Muscle of back (tissue), 13 donors: ENCODE measurements at places on chromosomes 6 and 20.

GRCh38 chr6:56794421-56794820 lies 151.7 kb upstream of the DST start:
- no peak for DNase-seq

DNA sequence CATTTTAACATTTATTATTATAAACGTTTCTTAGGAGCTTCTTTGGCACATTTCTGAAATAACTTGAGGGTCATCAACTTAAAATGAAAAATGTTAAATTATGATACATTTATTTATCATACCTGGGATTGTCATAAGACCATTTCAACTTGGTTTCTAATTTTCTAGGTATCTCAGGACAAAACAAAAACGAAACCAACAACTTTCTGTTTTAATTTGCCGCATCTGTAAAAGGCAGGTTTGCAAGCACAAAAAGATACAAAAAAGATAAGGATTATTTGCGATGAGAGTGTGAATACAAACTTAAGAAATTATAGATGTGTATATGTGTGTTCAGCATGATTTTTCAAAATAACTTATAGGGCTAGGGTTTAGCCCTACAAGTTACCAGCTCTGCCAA lies 395.0 kb upstream of the RUNX2 start:
- no peak for DNase-seq

GRCh38 chr6:111541026-111541681 lies 58.1 kb upstream of the REV3L start:
- no peak for DNase-seq

DNA sequence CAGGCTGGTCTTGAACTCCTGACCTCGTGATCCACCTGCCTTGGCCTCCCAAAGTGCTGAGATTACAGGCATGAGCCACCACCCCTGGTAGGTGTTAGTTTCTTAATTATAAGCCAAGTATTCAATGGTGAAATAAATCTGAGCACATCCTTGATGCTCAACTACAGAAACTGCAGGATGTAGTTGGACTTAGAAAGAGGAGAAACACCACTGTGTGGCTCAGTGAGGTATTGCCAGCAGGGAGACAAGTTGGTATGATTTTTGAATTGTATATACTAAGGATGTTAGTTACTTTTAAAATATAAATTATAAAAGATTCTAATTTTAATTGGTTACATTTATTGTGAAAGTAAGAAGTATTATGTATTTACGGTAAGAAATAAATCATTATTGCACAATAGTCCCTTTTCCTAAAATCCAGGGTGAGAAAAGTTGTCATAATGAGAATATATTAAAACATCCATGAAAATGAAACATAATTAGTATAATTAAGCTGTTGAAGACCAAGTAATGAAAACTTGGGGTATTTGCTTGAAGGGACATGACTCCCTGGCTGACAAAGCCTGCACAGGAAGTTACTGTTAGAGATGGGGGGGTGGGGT lies 17.6 kb downstream of the SLC18B1 start:
- DNase-seq: no peak

- DNase-seq: no peak
Measured at GRCh38 chr6:39341937-39342336, 19.4 kb upstream of the KCNK16 start.

DNA sequence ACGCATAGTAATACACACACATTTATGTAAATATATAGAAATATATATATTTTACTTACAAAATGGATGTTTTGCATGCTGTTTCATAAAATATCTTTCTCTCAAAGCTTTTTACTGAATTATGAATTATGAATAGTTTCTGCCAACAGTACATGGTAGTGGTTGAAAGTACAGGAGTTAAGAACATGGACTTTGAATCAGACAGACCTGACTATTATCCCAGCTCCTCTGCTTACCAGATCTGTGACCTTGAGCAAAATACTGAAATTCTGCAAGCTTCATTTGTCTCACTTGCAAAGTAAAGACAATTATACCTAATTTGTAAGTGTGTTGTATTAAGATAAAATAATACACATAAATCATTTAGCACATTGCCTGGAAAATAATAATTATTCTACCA lies 459.5 kb downstream of the EPM2A start:
- no peak for DNase-seq

DNA sequence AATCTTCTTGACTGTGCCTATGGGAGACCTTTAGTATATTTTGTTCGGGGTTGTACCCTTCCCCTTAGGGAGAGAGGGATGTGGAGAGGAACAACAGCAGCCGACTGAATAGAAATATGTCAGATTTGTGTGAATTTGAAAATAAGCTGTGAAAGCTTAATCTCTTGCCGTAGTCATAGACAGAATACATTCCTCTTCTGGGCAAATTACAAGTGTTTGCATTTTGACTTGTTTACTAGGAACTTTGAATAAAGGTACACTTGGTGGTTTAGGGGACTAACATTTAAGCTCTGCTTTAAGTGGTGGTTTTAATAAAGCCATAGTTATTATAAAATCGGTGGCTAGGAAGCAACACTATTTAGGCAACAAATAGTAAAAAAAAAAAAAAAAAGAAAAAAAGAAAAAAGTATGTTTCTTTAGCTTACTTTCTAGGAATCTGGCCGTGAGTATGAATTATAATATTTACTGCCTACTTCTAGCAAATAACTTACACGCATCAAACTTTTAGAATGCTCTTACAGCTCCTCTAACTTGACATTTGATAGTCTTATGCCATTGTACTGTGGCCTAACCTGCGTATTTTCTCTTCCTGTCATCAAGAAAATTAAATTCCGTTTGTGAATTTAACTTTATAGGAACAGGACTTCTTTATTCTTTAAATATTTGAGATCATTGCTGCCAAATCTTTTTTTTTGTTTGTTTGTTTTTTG lies 65.1 kb downstream of the ZBTB2 start:
- no peak for DNase-seq

- no peak for DNase-seq
Measured at GRCh38 chr6:10733151-10733715, 10.4 kb downstream of the TMEM14C start.
